MV-4-11 (cell line): ENCODE measurements at places on chromosomes 3 and 15.

DNA sequence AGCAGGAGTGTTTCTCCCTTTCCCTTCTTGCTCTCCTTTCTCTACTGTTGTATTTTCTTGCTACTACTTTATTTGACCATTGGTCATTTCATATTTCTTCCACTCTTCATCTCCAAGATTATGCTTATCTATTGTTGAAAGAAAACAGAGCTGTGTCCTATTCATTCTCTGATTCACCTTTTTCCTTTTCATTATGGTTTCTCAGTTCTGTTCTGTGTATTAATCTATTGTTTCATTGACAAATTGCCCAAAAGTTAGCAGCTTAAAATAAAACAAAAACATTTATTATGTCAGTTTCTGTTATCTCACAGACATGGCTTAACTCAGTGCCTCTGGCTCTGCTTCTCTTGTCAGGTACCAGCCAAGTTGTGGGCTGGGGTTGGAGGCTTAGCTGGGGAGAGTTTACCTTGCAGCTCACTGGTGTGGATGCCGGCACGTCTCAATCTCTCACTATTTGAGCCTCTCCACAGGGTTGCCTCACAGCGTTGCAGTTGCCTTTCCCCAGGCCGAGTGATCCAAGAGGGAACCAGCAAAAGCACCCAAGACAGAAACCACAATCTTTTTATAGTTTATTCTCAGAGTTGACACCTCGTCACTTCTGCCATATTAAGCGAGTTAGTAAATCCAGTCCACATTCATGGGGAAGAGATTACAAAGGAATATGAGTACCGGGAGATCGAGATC is 36.9 kb upstream of the FILIP1L start:
- peak; percentile 72 for DNase-seq

DNA sequence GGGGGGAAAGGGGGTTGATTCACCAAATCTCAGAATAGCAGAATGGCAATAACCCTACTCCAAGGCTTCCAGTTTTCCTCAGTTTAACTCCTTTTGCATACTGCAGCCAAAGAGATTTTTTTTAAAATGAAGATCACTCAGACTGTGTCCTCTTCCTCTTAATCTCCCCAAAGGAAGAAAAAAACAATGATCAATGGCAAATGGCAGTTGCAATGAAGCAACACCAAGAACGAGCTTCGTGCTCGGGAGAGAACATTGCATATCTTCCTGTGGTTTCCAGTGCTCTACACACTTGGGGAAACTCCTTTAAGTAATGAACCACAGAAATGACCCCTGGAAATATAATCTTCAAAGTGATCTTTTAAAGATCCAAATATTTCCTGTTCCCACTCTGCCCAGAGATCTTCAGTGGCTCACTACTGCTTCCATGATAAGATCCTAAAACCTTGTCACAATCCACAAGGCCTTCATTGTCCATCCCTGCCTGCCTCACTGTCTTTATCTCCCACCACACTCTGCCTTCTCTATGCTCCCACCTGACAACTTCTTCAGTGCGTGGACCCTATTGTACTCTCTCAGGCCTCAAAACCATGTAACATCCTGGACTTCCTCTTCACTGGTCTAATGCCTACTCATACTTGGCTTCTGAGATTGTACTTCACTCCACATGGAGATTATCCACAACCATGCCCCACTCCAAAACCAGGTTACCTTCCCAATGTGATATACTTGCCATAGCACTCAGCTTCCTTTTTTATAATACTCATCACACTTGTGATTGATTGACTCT is 394.8 kb downstream of the FHIT start:
- DNase-seq = peak; percentile 94

DNA sequence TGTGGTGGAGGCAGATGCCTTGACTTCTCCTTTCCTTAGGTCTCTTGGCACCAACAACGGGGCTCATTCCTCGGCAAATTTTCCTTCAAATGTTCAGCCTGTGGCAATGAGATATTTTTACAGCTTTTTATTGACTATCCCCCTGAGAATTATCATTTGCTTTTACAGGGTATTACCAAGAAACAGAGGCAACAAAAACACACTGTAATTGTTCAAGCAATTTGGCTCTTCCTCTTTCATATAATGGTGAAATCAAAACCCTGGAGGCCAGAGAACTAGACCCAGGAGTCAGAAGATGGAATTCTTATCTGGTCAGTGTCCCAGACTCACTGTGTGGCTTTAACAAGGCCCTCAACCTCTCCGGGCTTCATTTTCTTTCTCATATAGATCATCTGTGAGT is 40.1 kb downstream of the TRIM42 start:
- peak; percentile 24 for DNase-seq

DNA sequence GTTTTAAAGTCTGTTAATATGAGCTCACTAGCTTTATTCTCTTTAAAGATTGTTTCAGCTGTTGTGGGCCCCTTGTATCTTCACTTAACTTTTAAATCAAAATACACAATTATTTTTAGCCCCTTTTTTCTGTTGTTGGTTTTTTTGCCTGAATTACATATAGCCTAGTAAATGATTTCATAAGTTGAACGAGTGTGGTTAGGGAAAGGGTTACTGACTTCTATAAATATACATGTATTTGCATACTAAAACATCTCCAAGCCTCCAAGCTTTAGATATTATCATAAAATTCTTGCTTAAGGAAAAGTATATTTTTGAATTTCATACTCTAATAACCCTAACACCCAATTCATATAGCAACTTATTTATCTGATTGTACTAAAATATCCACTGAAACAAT is 73.2 kb upstream of the ARL6 start:
- no peak for DNase-seq

GRCh38 chr3:153970741-153971347 is 150.3 kb upstream of the ARHGEF26 start:
- no peak for DNase-seq

- DNase-seq = no peak
Measured at GRCh38 chr15:98057453-98057852, 97.0 kb downstream of the ARRDC4 start.

- no peak for DNase-seq
Measured at GRCh38 chr15:24696842-24697241, 21.3 kb downstream of the NPAP1 start.

GRCh38 chr15:84099181-84099580 is 136.4 kb upstream of the GOLGA6L4 start:
- DNase-seq = peak; percentile 73

GRCh38 chr3:12121466-12121865 is 37.2 kb downstream of the TIMP4 start:
- no peak for DNase-seq
